Fibroblast of the conjunctiva (primary cell): ENCODE measurements at places on chromosomes 1 and 21.
A peak's percentile ranks its signal among the peaks of the same experiment; 100 is the strongest.

DNA sequence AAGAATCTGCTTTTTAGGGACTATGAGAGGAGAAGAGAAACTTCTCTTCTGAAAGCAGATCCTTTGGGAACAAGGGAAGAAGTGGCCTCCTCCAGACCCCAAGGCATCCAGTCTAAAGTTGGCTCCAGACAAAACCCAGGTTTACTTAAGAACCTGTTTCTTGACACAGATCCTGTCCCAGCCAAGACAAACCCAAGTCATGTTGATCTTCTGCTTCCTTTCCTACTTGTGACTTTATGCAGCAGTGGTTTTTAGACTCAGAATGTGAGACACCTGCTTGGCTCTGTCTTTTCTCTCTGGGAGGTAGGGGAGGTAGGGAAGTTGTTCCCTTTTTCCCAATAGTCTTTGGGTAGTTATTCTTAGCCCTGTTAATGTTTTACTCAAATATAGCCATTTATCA lies 38.3 kb downstream of the ELAPOR1 start:
- DNase-seq: no peak

GRCh38 chr1:166032572-166033371 lies 134.0 kb downstream of the FAM78B start:
- no peak for DNase-seq

GRCh38 chr1:198352975-198353695 lies 187.3 kb downstream of the ATP6V1G3 start:
- DNase-seq: no peak

- DNase-seq: no peak
Observed at GRCh38 chr1:19515201-19515600, 29.9 kb upstream of the CAPZB start.

DNA sequence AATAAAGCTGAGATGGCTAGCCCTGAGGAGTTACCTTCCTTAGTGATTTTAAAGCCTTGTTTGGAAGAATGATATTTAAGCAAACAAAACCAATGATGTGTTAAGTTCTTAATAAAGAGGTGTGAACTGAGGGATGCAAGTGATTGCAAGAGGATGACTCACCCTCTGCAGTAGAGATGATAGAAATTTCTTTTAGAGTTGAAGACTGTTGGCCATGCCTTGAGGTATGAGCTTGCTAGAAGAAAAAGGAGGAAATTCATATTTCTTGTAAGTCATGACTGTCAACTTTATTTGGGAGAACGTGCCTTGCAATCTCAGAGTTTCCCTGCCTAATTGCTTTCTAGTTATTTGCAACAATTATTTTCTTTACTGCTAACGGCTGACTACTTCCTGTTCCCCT lies 94.7 kb downstream of the PLA2G4A start:
- DNase-seq: no peak

DNA sequence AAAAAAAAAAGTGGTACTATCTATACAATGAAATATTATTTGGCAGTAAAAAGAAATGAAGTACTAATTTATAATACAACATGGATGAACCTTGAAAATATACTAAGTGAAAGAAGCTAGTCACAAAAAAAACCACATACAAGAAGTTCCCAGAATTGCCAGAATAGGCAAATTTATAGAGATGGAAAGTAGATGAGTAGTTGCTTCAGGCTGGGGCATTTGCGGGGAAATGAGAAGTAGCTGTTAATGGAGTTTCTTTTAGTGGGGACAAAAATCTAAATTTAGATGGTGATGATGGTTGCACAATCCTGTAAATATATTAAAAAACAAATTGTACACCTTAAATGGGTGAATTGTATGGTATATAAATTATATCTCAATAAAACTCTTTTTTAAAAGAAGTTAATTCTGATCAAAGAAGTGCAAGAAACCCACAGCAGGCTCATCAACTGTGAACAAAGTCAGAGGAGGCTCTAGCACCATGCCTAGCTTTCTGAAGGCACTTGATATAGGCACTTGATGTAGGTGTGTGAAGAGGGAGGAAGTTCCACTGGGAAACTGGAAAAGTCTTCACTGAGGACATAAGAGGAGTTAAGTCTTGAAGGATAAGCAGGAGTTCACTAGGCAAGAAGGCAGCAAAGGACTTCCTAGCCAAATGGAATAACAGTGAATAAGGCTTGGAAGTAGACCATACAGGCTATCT lies 52.5 kb downstream of the DMAP1 start:
- DNase-seq: no peak

- no peak for DNase-seq
Observed at GRCh38 chr21:28703861-28704260, 288.8 kb downstream of the LTN1 start.

GRCh38 chr1:75618382-75618781 lies 7.5 kb upstream of the SLC44A5 start:
- no peak for DNase-seq

DNA sequence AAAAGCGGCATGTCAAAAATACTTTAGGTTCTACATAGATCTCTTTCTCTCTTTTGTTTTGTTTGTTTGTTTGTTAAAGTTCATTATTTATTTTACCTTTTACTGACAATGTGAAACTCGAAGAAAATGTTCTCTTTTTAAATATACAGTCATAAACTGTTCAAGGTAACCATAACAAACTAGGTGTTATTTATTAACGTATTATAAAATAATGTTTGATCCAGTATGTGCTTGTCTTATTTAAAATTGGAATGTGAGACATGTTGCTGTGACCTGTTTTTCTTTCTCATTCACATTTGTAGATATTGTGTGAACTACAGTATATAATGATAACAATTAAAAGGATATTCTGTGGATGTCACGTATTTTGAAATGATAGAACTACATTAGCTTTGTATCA lies 5.9 kb upstream of the LEPR start:
- no peak for DNase-seq

DNA sequence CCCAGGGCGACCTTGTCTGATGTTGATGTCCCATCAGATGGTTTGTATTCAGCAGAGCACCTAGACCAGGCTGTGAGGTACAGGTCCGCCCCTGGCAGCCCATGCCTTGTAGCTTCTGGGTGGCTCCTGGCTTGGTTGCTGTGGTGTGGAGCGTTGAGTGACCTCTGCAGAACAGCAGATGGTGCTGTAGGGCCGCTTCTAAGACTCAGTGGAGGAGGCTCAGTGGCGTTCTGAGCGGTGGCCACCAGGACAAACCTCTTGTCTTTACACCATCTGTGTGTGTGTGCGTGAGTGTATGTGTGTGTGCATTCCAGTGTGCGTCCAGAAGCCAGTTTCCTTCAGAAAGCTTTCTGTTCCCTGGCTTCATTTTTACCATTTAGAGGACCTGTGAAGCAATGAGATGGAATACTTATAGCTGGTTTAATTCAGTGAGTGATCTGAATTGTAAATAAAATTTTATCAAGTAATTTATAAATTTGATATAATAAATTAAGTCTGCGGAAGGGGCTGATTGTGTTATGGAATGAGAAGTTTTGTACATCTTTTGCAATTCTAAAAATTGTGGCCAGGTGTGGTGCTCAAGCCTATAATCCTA lies 66.1 kb downstream of the ADARB1 start:
- peak; percentile 89 for DNase-seq

GRCh38 chr1:246510147-246511030 lies 3.3 kb upstream of the SMYD3 start:
- DNase-seq: no peak

- DNase-seq: no peak
Observed at GRCh38 chr1:60920561-60920960, 161.8 kb upstream of the NFIA start.

GRCh38 chr1:153627715-153628626 lies at the start of gene S100A1:
S100A1 (plus strand) TSS chr1:153628434; CDS start chr1:153630522, 2,088 bp downstream.
- no peak for DNase-seq

- no peak for DNase-seq
Observed at GRCh38 chr1:65259816-65260215, 49.5 kb upstream of the DNAJC6 start.

DNA sequence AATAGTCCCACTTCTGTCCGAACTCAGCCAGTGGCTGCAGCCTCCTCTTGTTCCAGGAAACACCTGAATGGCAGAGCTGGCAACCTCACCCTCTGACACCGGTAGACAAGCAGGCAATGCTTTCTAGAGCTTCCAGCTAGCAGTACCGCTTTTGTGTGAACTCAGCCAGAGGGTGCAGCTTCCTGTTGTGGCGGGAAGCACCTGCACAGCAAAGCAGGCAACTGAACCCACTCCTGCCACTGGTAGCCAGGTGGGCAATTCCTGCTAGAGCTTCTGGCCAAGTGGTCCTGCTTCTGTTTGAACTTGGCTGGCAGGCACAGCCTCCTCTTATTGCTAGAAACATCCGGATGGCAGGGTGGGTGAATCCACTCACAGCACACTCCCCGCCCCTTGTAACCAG lies 40.1 kb upstream of the TMPRSS15 start:
- DNase-seq: no peak

GRCh38 chr21:18340387-18340942 lies 63.1 kb downstream of the TMPRSS15 start:
- DNase-seq: peak; percentile 12

DNA sequence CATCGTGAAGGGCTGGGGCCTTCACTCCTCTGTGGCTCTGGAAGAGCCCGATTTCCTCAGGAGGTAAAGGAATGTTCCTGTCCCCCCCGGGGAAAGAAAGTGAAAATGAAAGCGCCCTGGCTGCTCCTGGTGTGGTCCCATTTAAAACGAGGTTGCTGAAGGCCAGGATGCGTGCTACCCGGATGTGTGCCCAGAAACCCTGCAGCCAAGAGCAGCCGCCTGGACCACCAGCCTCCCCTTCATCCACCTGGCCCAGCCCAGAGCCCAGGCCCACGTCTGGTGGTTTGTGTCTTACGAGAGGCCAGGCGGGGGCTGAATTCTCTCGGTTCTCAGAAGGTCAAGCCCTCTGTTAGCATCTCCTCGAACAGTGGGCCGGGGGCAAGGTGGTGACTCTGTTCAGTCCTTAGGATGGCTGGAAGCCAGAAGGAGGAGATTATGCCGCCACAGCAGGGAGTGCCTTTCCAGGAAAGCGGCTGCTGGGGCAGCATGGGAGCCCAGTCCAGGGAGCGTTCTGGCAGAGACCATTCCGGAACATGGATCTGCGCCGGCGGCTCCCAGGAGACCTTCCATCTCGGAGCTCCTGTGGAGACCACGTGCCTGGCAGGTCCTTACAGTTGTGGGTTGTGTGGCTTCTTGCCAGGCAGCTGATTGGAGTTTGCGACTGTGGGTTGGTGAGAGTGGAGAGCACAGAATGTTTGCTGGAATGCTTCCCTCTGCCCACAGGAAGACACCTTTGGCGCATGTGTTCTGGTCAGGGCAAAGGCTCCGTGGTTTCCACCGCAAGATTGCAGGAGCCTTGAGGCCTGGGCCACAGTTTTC lies 1.4 kb downstream of the GUK1 start:
- no peak for DNase-seq

DNA sequence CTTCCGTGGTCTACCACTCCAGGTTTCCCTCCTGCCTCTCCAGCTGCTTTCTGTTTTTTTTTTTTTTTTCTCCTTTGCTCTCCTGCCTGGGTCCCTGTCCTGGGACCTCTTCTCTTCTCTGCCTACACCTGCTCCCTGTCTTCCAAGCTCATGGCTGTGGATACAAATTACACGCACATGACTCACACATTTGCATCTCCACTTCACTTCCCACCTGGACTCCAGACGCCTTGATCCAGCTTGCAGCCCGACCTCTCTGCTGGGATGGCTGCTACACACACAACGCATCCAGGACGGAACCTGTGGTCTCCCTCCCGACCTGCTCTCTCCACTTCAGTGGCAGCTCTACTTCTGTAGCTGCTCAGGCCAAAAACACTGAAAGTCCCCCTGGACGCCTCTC lies 44.4 kb upstream of the B3GALT5 start:
- DNase-seq: no peak

- peak; percentile 64 for DNase-seq
Observed at GRCh38 chr1:178341261-178341956, 155.4 kb downstream of the CLEC20A start.

DNA sequence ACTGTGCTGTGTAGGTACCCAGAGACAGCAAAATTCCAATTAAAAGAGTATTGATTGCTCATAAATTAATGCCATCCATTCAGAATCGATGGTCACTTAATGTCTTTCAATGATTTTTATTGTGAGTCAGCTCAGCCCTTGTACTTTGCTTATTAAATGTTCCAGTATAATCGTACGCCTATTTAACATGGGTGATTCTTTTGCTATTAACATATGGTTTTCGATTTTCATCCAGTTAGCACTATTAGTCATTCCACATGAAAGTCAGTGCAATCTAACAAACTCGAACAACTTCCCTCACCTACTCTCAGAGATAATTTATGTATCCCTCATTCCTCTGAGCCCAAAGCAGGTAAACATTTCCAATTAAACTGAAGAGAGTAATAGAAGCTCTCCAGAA lies 109.6 kb upstream of the APP start:
- DNase-seq: no peak

GRCh38 chr1:2783435-2784397 lies 17.8 kb downstream of the TTC34 start:
- DNase-seq: no peak
